GM23338 (cell line): ENCODE measurements at places on chromosomes 16 and 17. TPM values are rescaled to one million over a fixed set of nuclear protein-coding genes. Genes with fewer than 3 reads are reported as not detected.

Gene FAM234A
- total RNA-seq = 57.2 and 128 TPM in 2 replicates

- H3K27ac ChIP-seq = no peak overlapping the region
- H3K4me1 ChIP-seq = no peaks in the 10 kb centered on the region
- no peaks in the 10 kb centered on the region for H3K36me3 ChIP-seq
- DNase-seq = no peak
- no peaks in the 10 kb centered on the region for H3K27me3 ChIP-seq
- H3K4me3 ChIP-seq = no peak overlapping the region
Observed at GRCh38 chr17:80941171-80941570, 50.5 kb upstream of the CHMP6 start.

DNA sequence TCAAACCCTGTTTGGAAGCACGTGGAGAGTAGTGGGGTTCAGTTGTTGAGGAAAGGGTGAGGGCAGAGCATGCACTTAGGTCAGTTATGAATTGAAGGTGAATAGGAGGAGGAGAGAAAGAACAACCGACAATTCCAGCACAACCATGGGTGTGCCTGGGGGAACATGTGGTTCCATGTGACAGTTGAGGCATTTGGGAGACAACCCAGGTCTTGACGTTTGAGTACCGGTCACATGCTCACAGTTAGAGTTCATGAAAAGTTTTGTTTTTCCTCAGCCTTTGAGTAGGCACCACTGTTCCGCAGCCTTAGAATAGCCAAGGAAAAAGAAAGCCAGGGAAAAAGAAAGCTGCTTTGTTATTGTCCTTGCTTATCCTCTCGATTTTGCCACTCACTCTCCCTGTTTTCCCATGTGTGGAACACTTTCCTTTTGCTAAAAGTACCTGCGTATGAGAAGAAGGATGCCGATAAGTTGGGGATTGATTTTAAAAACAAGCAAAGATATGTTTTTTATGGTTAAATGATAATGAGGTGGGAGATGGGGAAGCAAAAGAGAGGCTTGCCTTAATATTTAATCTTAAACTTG, 25.6 kb upstream of the ABCC11 start:
- H3K4me1 ChIP-seq = peaks cover 19% of the 10 kb centered on the region
- H3K4me3 ChIP-seq = no peak overlapping the region
- H3K27ac ChIP-seq = no peak overlapping the region
- no peak for DNase-seq
- H3K27me3 ChIP-seq = no peaks in the 10 kb centered on the region

DNA sequence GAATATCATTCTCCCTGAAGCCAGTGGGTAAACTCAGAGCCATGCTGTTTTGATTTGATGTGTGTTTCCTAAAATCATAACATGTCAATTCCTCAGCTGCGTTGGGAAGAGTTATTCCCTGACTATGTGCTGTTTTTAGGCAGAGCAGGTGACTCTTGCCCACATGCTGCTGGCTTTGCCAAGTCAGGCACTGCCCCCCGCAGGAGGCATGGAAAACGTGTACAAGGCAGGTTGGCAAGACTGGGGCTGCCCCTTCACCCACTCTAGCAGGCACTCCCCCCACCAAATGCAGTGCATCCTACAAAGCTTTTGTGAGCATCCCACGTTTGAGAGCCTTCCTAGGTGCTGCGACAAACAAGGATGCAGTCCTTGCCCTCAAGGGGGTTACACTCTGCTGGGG, 38.3 kb upstream of the NAT9 start:
- no peaks in the 10 kb centered on the region for H3K4me1 ChIP-seq
- H3K27ac ChIP-seq = no peak overlapping the region
- no peaks in the 10 kb centered on the region for H3K27me3 ChIP-seq
- no peak for DNase-seq
- no peaks in the 10 kb centered on the region for H3K36me3 ChIP-seq

- peaks cover 12% of the 10 kb centered on the region; the same call in 1 of the 2 replicates for H3K27me3 ChIP-seq
- no peaks in the 10 kb centered on the region for H3K36me3 ChIP-seq
- DNase-seq = peak; percentile 68
- H3K27ac ChIP-seq = peak overlapping the region; percentile 50; the same call in 1 of the 2 replicates
- peaks cover 32% of the 10 kb centered on the region for H3K4me1 ChIP-seq
Observed at GRCh38 chr16:66695935-66696668, 441 bp downstream of the CMTM4 start.

DNA sequence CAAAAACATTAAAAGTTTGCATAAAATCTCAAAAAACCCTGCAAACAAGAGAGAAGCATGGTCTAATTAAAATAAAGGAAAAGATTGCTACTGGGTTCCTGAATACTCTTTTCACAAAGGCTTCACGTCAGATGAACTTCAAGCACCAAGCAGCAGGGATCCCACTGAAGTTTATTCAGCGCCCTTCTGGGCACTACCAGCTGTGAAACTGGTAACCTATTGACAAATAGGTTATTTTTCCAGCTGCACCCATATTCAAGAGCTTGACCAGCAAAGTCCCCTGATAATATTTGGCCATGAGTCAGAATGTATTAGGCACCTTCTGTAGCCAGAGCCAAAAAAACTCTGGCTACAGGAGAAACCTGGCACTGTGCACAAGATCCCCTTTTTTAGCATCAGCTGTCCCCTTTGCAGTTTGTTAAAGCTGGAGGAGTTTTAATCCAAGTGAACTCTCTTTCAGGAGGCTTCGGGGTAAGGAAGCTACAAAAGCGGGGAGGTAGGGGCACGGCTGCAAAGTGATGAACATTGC, 60.3 kb downstream of the GRIN2A start:
- H3K27me3 ChIP-seq = no peaks in the 10 kb centered on the region
- no peak overlapping the region for H3K4me3 ChIP-seq
- H3K36me3 ChIP-seq = no peaks in the 10 kb centered on the region
- DNase-seq = no peak
- peaks cover 7% of the 10 kb centered on the region for H3K4me1 ChIP-seq

DNA sequence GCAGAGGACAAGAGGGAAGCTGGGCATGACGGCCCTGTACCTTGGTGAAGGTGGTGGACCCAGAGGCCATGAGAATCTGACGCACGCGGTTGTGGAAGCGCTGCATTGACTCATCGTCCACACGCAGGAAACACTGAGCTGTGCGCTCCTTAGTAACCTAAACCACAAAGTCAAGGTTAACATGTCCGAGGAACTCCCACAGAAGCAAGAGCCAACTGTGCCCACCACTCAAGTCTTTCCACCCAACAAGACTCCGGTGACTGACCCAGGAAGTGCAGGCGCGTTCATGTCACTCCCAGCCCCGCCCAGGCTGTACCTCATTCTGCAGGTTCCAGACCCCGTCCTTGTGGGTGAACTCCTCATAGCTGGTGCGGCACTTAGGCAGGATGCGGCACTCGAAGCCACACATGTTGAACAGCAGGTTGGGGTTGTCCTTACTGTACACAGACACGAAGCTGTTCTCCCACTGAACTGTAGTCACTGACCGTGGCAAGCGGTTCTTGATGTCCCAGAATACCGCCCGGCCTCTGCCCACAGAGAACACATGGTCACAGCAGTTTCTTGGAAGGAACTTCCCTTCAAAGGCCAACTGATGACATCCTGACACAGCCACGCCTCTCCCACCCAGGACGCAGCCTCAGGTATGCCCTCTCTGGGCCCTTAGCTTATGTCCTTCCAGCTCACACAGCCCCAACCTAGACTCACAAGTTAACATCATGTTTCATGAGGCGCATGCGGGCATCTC, 11.5 kb downstream of the PRPF8 start:
- no peaks in the 10 kb centered on the region for H3K27me3 ChIP-seq
- peaks cover 90% of the 10 kb centered on the region for H3K36me3 ChIP-seq
- no peaks in the 10 kb centered on the region for H3K4me1 ChIP-seq
- no peak for DNase-seq
